ENCODE measurements at places on chromosomes 4 and X.
A peak's percentile ranks its signal among the peaks of the same experiment; 100 is the strongest.

DNA sequence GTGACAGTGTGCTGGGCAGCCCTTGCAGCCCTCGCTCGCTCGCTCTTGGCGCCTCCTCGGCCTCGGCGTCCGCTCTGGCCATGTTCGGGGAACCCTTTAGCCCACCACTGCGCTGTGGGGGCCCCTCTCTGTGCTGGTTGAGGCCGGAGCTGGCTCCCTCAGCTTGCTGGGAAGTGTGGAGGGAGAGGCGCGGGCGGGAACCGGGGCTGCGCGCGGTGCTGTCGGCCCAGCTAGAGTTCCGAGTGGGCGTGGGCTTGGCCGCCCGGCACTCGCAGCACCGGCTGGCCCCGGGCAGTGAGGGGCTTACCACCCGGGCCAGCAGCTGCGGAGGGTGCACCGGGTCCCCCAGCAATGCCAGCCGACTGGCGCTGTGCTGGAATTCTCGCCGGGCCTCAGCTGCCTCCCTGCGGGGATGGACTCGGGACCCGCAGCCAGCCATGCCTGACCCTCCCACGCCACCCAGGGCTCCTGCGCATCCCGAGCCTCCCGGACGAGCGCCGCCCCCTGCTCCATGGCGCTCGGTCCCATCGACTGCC, 770.1 kb upstream of the GALNTL6 start:
- DNase-seq, result no peak

DNA sequence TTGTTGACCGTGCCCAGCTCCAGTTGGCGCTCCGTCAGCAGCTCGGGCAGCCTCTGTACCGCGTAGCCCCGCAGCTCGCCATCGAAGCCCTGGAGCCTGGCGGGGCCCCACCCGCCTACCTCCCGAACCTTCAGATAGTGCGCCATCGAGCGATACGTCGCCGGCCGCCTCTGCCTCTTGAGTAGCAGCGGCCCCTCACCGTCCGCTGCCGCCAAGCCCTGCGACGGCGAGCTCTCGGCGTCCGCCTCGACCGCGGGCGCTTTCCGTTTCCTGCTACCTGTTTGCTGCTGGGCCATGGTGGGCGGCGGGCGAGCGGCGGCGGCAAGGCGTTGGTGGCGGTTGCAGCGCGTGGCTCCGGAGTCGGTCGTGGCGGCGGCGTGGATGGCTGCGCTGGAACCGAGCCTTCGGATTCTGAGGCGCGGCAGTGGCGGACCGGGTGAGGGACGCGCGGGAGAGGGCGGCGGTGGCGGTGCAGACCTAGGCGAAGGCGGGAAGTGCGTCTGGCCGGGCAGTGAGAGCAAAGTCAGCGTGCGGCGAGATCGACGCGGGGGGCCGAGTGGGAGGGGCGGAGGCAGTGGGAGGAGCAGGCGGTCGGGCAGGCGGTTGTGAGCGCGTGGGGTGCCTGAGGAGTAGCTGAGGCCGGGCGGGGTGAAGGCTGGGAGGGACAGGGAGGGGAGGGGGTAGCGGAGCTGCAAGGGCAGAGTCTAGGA, at the start of gene DCAF12L1:
DCAF12L1 (minus strand) TSS at position 502 of the 710 bp plus-strand sequence; CDS start at position 296, 206 bp downstream.
- DNase-seq, result no peak

DNA sequence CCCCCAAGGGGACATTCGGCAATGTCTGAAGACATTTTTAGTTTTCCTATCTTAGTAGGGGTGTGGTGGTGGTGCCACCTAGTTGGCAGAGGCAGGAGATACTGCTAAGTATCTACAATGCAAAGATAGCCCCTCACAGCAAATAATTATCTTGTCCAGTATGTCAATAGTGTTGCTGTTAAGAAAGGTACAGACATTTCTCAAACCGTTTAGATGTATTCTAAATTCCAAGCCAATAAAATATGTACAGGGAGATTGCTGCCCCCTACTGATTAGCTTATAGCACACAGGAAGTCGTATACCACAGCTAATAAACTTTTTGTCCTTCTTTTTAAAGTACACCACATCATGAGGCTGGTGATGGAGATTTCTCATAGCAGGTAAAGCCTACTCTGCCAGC, 260.5 kb downstream of the TMA16 start:
- DNase-seq, result peak; percentile 14

DNA sequence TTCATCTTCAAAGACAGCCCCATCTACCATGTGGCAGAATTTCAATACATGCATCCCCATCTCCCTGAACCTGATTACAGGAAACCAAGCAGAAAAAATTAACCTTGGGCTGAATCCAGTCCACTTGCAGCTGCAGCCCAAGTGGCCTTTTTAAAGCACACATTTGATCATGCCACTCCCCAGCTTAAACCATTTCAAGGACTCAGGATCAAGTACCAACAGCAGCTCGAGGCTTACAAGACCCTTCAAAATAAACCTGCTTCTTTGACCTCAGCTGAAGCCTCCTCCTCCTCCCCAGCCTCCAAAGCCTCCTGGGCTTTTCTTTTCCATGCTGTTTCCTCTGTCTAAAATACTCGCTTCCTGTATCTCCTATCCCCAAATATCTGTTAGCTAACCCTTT, 50.7 kb upstream of the KIT start:
- DNase-seq, result no peak

GRCh38 chr4:123488916-123489315, 92.3 kb downstream of the SPRY1 start:
- no peak for DNase-seq

DNA sequence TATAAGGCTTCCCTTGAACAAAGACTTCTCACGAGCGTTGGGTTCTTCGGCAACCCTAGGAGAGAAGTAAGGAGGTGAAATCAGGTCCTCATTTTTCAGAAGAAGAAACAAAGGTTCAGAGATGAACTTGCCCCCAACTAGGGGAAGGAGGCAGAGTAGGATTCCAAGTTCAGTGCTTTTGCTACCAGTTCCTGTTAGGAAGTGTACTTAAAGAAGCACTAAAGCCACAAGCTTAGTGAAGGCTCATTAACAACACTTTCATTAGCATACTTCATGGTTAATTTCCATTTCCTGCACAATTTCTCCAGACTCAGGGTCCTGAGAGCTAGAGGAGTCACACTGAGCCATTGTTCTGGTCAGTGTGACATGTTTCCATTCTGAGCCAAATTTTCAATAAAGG, 52.1 kb downstream of the VSIG4 start:
- no peak for DNase-seq

DNA sequence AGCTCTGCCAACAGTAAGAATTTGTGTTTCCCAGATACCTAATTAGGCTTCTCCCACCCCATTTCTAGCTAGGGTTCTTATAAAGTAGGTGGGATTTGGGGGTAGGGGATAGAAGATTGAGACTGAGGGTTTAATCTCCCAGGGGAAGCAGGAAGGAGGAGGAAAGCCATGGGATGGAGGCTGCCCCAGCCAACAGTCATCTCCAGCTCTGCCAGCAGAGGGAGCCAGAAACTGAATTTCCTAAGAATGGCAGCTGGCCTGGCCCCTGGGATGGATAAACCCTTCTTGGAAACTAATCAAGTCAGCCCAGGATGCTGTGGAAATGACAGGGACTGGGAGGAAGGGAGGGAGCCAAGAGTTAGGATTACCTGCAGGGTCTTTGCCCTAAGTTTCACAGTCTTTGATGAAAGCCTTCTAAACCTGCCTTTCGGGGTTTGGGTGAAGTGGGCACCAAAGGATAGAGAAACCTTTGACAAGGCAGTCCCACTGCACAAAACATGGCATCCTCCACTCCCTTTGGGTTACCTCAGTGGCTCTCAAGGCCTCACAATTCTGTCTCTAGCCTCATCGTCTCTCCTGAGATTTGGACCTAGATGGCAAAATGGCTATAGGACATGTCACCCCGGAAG, 6.7 kb upstream of the ERCC6L start:
- DNase-seq, result peak; percentile 30

GRCh38 chrX:8728932-8729535, 2.9 kb downstream of the ANOS1 start:
- DNase-seq, result no peak
